Activated B cell treated with CpG ODN at 0.5 μM for 24 hours (primary cell): ENCODE measurements at places on chromosomes 12 and 14. TPM values are rescaled to one million over a fixed set of nuclear protein-coding genes. Genes with fewer than 3 reads are reported as not detected.

- no peak for DNase-seq
Observed at GRCh38 chr12:45611061-45611460, 118.4 kb upstream of the ARID2 start.

GRCh38 chr14:53389202-53389601 is 236.1 kb upstream of the DDHD1 start:
- DNase-seq, result no peak

GRCh38 chr12:29782285-29782870 is 1.4 kb downstream of the TMTC1 start:
- DNase-seq, result no peak

TMEM116 gene
- total RNA-seq, result 6.4 and 10.5 TPM in 2 replicates

DNA sequence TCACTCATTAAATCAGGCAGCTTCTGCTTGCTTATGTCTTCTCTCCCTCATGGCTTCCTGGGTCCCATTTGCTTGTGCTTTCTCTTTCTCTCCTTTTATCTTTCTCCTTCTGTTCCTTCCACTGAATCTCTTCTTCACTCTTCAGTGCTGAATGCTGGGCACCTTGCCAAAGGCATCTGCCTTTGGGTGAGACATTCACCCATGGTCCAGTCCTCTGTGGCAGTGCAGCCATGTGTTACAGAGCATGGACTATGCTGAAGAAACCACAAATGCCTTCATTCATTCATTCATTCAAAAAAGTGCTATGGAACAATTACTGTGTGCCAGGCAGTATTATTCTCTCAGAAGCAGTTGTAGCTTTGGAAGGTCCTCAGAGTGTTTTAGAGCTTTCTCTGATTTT is 344.4 kb upstream of the STXBP6 start:
- no peak for DNase-seq

DNA sequence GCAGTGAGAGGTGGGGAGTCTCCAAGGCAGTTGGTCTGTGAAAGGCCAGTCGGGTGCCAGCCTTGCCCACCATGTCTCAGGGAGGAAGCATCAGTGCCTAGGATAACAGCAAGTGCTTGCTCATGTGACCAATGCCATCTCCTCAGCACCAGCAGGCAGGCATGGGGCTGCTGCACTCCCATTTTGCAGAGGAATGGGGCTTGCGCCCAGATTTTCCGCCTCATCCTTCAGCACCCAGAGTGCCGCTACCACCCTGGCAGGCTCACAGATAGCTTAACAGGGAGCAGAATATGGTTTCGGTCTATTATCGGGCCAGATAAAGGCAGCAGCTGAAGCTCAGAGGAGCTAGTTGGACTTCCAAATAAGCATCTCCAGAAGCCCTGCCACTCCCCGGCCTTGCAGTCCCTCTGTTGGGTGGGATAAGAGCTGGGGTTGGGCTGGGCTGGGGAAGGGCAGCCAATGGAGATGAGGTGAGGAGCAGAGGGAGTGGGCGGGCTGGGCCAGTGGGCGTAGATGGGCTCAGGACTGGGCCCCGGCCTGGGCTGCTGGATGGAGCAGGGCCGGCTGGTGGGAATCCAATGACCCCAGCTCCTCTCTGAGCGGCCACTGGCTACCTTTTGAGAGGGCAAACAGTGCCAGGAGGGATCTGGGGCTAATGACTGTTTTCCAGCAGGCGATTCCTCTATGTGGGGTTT is 8.4 kb upstream of the KRT80 start:
- DNase-seq, result no peak

- DNase-seq, result no peak
Observed at GRCh38 chr12:29709496-29710040, 74.2 kb downstream of the TMTC1 start.

ZDHHC17 gene
- total RNA-seq, result 51.8 and 70.8 TPM in 2 replicates

SMCO2 gene
- not detected in 2 replicates for total RNA-seq

HOXC6 gene
- total RNA-seq, result not detected in 2 replicates

GRCh38 chr12:11553871-11554533 is 95.5 kb upstream of the ETV6 start:
- DNase-seq, result no peak

AKAP5 gene
- total RNA-seq, result 4.3 and 5.1 TPM in 2 replicates

GRCh38 chr12:121610239-121611149 is 15.8 kb upstream of the ORAI1 start:
- no peak for DNase-seq

DNA sequence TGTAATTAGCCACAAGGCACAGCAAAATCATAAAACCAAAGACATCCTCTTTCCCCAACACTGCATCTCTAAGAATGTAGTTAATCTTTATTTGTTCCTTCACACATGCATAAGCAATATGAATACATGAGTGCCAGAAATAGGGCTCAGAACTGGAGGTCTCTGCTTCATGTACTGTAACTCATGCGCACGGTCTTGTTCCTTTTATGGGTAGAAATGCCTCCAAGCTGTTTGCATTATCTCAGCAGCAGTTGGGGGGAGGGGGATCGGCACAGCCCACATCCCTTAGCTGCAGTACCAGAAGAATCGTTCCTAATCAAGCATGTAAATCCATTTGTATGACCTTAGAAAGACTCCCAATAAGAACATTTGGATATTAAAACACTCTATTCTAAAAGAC is 20.0 kb downstream of the RHOJ start:
- no peak for DNase-seq

TBX3 gene
- not detected in 2 replicates for total RNA-seq

TRMT5 gene
- total RNA-seq, result 11.5 and 13.2 TPM in 2 replicates

DNA sequence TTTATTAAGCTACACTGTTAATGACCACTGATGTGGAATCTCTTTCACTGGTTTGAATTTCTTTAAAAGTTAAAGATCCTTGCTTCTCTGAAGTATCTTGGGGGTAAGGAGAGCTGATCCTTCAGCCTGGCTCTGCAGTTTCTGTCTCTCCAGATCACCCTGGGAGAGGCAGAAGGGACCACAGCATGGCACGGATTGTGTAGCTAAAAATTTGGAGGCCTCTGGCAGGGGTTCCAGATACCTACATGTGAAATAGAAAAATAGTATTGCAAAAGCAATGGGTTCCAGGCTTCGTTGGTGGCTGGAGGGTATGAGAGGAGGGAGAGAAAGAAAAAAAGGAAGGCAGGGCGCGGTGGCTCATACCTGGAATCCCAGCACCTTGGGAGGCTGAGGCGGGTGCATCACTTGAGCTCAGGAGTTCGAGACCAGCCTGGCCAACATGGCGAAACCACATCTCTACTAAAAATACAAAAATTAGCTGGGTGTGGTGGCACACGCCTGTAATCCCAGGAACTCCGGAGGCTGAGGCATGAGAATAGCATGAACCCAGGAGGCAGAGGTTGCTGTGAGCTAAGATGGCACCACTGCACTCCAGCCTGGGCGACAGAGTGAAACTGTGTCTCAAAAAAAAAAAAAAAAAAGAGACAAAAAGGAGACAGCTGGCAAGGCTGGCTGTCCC is 3.4 kb downstream of the CHST11 start:
- DNase-seq, result no peak

DNA sequence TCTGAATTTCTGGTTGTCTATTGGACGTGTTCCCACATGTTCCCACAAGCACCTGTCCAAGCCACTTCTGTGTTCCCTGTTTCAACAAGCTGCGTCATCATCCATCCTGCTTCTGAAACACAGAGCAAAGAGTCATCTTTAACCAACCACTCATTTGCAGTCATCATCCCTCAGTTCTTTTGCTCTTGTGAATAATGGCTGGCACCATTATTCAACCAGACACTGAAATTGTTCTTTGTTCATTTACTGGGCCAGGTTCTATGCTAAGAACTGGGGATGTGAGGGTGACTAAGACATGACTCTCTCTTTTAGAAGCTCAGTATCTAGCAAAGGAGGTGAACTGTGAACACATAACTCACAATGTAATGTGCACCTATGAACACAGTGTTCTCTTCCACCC is 40.7 kb upstream of the ANO4 start:
- DNase-seq, result no peak

DNA sequence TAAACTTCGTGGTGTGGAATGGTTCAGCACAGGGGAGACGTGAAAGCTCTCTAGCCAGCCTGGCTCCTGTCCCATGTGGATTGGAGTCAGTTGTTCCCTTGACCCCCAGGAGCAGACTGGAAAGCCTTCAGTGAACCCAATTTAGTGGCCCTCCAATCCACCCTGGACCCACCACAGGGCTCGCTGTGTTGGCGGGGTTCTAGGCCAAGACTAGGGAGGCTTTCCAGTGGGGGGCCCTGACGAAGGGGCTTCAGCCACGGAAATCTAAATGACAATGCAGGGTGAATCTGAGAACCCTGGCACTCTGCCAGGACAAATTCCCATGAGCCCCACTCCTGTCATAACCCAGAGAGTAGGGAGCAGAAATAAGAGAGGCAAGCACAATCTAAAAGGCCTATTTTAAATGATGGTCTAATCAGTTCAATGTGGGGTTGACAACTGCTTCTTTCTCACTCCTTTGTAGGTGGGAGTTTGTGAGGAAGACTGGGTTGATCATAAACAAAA is 110.8 kb downstream of the SLC35F4 start:
- no peak for DNase-seq

OTOGL gene
- not detected in 2 replicates for total RNA-seq

PLBD1 gene
- 0.33 and 0.56 TPM in 2 replicates for total RNA-seq

- DNase-seq, result no peak
Observed at GRCh38 chr12:121033625-121034349, 5.3 kb downstream of the OASL start.

- DNase-seq, result no peak
Observed at GRCh38 chr14:76775695-76776427, 14.6 kb downstream of the VASH1 start.

ANKS1B gene
- total RNA-seq, result not detected in 2 replicates

GRCh38 chr12:57118711-57119271 is 7.6 kb upstream of the STAT6 start:
- DNase-seq, result no peak

DNA sequence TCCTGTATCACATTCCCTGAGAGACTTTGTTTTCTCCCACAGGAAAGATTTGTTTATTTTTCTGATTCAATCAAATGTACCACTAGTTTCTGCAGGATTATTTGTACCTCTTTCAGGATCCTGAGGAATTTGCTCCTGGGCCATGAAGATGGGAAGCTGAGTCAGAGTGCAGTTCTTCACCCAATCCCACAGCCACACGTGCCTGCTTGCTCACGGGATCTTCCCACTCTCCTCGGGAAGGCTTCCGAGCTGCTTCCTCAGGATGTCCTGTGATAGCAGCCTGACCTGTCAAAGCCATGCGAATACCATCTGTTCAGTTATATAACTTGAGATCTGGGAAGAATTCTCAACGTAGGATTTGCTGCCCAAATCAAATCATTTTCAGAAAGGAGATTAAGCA is 41.8 kb upstream of the HIF1A start:
- no peak for DNase-seq

GRCh38 chr12:46177837-46178608 is 90.8 kb downstream of the SLC38A1 start:
- no peak for DNase-seq

GRCh38 chr14:81561084-81561775 is 27.6 kb upstream of the SEL1L start:
- no peak for DNase-seq

- DNase-seq, result no peak
Observed at GRCh38 chr14:91867316-91867988, at the start of gene TC2N. Gene TC2N, minus strand, starts transcription at chr14:91867536. Its CDS starts 53,767 bp downstream, at chr14:91813769.

- no peak for DNase-seq
Observed at GRCh38 chr12:3935078-3935477, 61.9 kb upstream of the PARP11 start.

- DNase-seq, result no peak
Observed at GRCh38 chr12:67761566-67761965, 113.0 kb downstream of the DYRK2 start.

DNA sequence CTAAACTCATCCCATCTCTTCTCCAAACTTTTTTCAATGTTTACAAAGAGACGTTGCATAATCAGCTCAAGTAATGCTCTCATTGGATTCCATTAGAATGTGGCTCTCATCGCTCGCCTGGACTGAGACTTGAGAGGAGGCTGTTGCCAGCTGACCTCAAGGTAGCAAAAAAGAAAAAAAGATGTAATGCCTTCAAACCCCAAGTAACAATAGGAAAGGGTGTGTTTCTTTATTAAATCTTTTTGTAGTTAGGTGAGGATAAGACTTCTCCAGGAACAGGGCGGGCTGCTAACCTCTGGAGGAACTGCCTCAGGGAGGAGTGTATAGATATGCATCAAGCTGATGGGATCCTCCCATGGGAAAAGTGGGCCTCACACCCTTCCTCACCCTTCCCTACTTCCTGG is 956 bp upstream of the PTHLH start:
- no peak for DNase-seq

GRCh38 chr12:109725321-109726105 is 11.9 kb downstream of the FAM222A start:
- DNase-seq, result no peak

DNA sequence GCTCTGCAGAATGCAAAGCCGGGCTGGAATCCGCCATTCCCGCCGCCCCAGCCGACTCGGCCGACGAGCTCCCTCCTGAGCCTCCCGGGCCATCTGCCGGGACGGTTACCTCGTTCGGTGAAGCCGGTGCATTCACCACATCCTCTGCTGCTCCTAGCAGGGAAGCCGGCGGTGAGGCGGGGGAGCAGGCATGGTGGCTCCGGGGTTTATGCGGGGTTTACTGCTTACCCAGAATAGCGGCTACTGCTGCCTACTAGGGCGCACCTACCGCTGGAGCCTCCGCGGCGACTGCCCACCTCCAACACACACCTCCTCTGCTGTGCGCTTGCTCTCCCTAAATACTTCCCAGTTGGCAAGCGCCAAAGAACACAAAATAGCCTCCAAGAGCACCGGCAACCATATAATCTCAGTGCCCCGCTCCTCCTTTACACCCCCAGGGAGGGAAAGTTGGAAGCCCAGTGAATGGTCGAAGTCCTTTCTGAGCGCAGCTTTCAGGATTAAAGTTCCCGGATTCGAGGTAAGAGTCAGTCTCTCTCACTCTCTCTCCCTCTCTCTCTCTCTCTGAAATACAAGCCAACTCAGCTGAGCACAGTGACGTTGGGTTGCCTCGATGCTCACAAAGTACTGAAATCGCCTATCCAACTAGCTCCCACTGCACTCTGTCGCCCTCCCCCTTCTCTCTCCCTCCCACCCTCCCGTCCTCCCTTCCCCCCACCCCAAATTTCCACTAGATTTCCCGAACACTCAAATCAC is at the start of gene TBX5:
TBX5 (minus strand) TSS at position 626 of the 753 bp plus-strand sequence. CDS start 2,246 bp downstream, outside the sequence.
- DNase-seq, result no peak

GRCh38 chr14:56422703-56423213 is 156.8 kb upstream of the TMEM260 start:
- no peak for DNase-seq
